Stimulated activated CD8-positive, alpha-beta memory T cell treated with anti-CD3 and anti-CD28 coated beads, Interleukin-4, amount 100 ng/mL, for 1 hour (primary cell): ENCODE measurements at places on chromosomes 1 and 21.

- DNase-seq = no peak
Measured at GRCh38 chr1:204408074-204408507, 3.5 kb downstream of the PPP1R15B start.

- DNase-seq = no peak
Measured at GRCh38 chr1:236206548-236206947, 64.2 kb downstream of the GPR137B start.

GRCh38 chr1:221334062-221334461 lies 407.8 kb downstream of the DUSP10 start:
- no peak for DNase-seq

- DNase-seq = no peak
Measured at GRCh38 chr1:65258106-65258505, 51.2 kb upstream of the DNAJC6 start.

DNA sequence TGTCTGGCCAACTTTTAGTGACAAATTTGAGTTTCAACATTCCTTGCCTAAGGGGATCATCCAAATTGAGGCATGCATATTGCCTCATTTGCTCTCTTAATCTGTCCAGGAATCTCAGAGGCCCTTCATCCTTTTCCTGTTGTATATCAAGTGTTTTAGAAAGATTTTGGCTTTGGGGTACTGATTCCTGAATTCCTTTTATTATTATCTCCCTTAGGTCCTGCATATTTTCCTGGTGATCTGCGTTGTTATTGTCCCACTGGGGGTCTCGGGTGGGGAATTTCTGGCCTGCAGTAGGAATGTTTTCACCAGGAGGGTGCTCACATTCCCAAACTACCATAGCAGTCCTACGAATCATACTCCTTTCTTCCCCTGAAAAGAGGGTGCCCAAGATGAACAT lies 4.4 kb upstream of the AADACL3 start:
- no peak for DNase-seq

DNA sequence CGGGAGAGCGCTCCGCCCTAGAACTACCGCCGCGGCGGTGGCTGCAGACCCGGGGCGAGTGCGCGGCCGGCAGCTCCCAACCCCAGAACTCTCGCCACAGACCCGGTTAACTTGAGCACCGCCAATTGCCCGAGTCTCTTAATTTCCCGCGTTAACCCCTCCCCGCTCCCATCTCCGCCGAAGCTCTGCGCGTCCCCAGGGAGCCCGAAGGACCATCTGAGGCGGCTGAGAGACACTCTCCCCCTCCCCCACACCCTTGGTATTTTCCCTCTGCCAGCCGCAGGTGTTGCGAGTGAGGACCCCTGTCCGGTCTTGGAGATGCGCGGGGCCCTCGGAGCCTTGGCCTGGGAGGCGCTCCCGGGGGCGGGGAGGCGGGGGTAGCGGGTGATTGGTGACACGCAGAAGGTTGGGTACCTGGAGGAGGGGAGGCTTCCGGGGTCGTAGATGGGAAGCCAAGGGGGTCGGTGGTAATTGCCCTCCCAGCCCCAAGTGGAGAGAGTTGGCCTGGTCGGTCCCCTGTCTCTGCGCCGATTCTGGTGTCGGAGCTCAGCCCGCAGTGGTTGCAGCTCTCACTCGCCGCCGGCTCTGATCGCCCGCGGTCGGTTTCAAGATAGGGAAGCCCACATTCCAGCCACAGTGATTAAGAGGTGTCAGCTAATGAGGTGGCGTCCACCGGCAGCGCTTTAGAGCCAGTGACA lies 858 bp upstream of the SUSD4 start:
- no peak for DNase-seq

DNA sequence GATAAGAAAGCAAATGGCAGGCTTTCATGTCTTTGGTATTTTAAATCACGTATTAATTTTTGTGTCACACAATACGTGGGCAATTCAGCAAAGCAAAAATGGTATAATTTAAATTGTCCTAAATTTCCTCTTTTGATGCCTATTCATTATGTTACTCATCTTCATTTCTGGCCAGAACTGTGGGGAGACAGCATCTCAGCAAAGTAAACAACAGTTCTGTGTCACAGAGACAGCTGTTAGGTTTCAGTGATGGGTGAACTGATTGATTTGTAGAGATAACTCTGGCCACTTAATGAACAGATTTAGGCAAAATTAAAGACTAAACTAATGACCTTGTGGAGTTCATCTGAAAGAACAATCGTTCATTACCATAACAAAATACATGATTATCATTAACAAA lies 49.2 kb downstream of the FH start:
- no peak for DNase-seq

DNA sequence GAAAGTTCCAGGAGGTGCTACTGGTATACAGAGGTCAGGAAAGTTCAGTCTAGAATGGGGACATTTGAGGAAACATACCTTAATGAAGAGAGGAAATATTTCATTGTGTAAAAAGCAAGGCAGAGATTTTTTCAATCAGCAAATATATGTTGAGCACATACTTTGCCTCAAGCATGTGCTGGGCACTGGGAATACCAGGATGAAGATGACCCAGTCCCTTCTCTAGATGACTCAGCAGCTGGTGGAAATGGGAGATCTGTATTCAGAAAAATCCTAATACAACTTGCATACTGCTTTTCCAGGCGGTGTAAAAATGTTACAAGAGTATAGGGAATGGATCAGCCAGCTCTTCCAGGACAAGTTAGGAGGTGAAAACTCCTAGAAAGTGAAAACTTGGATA lies 229.3 kb downstream of the FGGY start:
- DNase-seq = no peak

GRCh38 chr1:10596780-10597179 lies 122.0 kb downstream of the PEX14 start:
- DNase-seq = no peak

GRCh38 chr1:116511459-116512019 lies 59.3 kb downstream of the CD58 start:
- DNase-seq = no peak

DNA sequence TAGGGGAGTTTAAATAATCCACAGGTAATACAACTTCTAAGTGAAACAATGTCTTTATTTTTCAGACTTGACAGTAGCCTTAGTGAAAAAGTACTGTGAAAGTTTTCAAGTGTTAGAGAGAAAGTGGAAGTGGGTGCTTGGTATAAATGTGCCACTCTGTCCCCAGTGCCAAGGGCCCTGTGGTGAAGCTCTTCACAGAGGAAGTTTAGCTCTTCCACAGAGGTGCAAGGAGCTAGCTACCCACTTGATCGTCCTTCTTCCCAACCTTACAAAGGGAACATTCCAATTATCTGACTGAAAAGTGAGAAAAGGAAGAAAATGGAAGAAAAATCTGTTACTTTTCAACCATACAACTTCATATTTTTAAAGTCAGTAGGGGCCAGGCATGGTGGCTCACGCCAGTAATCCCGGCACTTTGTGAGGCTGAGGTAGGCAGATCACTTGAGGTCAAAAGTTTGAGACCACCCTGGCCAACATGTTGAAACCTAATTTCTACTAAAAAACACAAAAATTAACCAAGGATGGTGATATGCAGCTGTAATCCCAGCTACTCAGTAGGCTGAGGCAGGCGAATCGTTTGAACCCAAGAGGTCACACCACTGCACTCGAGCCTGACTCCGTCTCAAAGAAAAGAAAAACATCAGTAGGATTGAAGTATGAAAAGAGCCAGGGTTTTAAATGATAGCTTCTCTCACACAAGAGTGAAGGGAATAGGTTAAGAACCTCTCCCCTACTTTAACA lies 41.0 kb upstream of the PTPRC start:
- no peak for DNase-seq

GRCh38 chr1:98903261-98903660 lies 101.4 kb downstream of the PLPPR5 start:
- no peak for DNase-seq

- no peak for DNase-seq
Measured at GRCh38 chr1:217140041-217140901, 417.0 kb upstream of the ESRRG start.

DNA sequence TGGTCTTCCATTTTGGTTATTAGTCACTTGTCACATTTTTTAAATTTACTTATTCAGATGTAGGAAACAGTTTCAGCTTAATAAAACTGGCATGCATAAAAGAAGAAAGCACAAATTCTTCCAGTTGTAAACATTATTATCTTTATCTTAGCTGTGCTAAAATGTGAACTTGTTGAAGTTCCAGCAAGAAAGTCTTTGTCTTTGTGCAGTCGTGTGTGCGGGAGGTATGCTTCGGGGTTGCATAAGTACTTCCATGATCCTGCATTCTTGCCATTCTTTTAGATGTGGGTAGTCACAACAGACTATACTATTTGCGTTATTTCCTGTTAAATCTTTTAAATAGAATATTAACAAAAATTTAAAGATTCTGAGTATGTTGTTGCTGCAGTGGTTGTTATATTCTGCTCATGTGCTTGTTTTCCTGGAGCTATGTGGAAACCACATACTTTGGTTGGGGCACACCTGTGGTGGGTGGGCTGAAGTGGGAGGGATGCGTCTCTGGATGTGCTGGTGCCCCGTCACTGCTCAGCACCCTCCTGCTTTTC lies 49.9 kb downstream of the CBS start:
- DNase-seq = no peak

GRCh38 chr1:26994787-26995517 lies 1.5 kb downstream of the TRNP1 start:
- no peak for DNase-seq

DNA sequence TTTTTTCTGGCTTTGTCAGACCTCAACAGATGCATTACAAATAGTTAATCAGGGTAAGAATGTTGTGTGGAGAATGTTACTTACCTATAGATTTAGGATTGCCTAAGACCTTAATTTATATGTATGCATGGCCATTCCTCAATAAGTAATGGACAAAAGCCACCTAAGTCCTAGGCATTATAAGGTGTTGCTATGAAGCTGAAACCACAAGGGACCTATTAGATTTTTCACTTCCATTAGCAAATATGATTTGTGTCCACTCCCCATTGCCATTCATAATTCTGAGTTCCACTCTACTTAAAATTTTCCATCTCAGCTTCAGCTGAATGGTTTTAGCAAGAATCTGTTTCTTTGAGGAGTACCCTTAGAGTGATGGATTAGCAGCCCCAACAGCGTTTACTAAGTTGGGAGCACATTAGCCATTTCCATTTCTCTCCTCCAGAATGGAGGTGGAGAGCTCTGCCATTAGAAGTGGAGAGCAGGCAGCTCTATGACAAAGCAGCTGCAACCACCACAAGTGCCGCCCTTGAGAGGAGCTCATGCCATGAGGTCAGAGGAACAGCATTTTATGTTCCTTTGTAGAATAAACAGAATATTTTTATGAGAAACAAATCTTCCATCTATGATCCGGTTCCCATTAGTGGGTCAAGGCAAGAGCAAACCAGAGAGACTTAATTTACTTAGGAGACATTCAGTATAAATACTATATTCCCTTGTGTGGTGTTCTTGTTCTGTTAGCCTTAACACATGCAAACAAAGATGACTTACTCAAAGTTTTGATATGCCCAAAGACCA lies 28.9 kb upstream of the C1orf87 start:
- no peak for DNase-seq

DNA sequence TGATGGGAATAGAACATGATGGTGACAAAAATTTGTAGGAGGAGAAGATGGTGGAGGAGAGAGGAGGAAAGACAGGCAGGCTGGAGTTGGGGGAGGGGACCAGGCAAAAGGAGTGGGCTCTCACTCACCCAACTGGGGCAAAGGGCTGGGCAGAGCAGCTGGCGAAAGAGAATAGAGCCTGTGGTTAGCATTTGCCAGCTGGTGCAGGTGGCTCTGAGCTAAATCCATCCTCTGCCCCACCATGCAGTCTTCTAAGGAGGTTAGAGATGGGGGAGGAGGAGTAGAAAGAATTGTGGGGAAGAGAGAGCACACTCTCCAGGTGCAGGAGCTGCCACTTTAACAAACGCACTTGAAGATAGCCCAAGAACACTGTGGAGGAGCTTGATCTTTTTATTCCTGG lies 27.6 kb upstream of the SLAMF1 start:
- no peak for DNase-seq

DNA sequence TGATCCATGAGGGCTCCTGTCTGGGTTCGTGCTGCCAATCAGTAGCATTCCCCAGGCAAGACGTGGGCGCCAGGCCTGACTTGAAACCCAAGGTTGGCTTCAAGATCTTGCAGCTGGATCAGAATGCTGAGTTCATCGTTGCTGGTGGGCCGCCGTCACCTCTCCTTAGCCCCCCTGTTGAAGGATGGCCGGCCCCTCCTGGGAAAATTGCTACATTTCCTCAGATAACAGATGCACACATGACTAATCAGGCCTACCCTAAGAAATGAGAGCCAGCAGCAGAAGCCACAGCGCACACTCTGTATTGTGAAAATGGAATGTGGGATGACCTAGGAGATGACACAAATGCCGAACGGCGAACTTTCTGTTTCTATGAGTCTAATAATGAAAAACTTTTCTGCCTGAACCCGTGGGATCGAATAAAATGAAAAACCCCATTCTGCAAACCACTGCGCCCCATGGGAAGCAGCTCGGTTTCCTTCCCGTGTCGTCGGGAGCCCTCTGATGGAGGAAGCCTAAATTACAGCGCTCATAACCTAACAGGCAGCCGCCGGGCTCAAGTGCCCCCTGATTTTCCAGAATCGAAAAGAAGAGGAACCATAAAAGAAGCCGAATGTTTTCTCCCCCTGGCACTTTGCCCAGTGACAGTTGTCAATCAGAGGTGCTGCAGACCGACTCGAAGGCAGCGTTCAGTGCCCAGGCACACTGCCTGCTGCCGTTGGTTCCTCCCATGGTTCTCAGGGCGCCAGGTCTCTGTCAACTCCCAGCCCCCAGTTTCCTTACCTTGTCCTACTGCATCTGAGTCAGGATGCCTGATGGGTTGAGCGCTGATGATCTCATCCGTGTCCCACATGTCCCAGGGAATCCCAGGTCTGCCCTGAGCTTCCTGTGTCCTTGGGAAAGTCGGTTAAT lies 38.2 kb upstream of the H6PD start:
- peak; percentile 17 for DNase-seq

- no peak for DNase-seq
Measured at GRCh38 chr1:29563092-29563491, 326.8 kb downstream of the PTPRU start.

GRCh38 chr1:17574516-17574915 lies 35.0 kb downstream of the ARHGEF10L start:
- DNase-seq = no peak
